Spleen (tissue), 13 donors: ENCODE measurements at places on chromosomes 1 and 21. TPM values are rescaled to one million over a fixed set of nuclear protein-coding genes. Genes with fewer than 3 reads are reported as not detected.

GRCh38 chr1:61743716-61744580 lies 1.7 kb downstream of the PATJ start:
- no peak for DNase-seq

C1orf146 gene
- not detected for total RNA-seq

HORMAD1 gene
- total RNA-seq = 4.7 TPM

GRCh38 chr1:218374401-218375353 lies 29.5 kb downstream of the TGFB2 start:
- DNase-seq = no peak

DNA sequence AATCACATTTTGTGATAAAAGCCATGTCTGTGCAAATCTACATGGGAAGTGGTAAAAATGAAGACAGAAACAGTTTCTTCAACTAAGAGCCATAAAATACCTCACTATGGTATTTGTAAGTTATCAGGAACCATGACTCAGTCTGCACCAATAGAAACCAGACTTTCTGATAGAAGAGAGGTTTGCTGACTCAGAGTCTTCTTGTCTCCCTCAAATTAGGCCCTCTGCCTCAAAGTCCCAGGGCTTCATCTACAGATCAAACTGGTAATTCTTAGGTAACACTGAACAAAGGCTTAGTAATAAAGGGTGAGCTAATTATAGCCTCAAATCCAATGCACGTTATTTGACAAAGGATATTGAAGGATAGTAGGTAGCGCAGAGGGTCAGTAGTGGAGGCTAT lies 30.9 kb upstream of the SSX2IP start:
- DNase-seq = no peak
